ENCODE measurements at places on chromosomes 11 and 22.

DNA sequence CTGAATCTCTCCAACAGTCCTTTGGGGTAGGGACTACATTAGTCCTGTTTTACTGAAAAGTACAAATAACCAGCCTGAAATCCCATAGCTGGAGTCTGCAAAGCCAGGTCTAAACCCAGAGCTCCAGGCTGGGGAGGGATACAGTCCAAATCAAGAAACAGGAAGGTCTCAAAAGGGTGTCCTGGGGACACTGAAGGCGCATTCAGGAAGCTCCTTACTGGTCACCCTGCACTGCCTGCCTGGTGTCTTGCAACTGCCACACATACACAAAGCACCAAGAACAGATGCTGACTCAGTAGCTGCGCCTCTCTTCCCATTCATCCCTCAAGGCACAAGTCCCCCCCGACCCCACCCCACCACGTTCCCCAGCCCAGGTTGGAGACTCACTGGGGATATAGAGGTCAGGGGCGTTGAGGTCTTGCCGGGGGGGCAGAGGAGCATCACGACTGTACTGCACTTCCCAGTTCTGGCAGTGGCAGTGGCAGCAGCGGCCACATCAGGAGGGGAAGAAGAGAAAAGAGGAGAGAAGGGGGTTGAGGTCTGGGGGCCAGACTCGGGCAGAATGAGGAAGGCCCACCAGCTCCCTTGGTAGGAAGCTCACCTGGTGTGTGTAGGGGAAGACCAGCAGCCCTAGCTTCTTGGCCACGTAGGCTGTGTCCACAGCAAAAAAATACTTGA is 1.6 kb downstream of the YIF1A start:
- no peak for DNase-seq

DNA sequence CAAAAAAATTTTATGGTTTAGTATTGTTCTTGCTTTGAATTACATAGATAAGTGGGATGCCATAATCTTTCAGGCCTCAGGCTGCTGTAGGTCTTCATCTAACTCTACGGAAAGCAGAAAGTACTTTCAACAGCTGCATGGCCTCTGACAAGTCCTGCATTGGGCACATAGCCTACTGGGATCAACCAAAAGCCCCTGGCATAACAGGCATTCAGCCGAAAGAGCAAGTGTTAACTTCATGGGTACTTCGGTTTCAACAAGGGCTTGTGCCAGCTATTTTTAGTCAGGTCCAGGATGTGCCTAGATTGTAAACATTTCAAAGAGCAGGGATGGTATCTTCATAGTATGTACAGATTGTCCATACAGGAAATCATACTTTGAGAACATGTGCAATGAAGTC is 3.1 kb downstream of the SLN start:
- no peak for DNase-seq

- peak; percentile 63 for DNase-seq
These were observed 380 bp downstream of the C11orf96 start for GRCh38 chr11:43942662-43943371.

DNA sequence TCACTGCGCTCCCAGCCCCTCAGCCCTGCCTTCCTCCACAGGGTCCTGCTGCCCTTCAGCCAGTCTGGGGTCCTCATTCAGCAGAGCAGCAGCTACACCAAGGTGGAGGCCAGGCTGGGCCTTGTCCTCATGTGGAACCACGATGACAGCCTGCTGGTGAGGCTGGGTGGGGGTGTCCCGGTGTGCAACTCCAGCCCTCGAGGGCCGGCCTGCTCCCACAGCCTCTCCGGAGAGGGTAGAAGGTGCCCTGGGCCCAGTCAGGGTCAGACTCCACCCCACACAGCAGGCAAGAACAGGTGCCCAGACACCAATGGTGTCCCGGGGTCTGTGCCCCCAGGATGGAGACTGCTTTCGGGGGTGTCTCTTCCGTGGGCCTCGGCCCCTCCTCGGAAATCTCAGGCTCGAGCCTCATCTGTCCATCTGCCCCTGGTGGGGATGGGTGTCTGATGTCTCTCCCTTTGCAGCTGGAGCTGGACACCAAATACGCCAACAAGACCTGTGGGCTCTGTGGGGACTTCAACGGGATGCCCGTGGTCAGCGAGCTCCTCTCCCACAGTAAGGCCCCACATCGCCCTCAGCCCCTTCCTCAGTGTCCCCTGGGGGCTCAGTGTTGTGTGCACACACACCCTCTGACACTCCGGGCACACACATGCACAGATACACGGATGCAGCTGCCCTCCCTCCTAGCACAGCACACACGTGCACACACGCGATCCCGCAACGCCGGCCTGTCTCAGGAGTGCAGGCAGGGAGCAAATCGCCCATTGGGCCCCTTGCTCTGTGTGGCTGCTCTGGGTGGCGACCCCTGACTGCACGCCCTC is 4.9 kb downstream of the MUC5AC start:
- DNase-seq = no peak

DNA sequence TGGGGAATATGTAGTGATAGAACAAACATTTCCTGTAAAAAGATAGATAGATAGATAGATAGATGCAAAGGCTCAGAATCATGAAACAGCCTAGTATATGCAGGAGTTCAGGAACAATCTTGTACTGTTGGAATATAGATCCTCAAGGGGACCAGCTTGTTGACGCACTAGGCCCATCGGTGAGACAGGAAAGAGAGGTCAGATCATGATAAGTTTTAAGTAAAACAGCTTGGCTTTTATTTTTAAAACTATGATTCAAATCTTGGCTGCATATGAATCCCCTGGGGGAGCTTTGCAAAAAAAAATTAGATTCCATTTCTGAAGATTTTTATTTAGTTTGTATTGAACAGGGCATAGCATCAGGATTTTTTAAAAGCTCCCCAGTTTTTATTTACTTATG is 185.8 kb downstream of the TRPC6 start:
- peak; percentile 6 for DNase-seq

DNA sequence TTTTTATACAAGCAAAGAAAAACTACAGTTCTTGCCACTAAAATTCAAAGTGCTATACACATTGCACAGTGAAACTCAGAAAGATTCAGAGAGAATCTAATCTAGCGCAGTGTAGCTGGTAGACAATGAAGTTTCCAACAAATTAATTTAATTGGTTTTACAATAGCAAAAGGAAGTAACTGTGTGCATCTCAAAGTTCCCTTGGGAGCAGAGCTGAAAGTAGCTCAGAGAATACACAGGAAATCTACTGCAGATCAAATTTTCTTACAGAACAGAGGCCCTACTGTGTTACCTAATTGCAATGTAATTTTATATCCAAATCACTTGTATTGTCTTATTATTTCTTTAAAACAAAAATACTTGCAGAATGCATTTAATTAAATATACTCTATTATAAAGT is 1396.2 kb upstream of the TENM4 start:
- DNase-seq = no peak

DNA sequence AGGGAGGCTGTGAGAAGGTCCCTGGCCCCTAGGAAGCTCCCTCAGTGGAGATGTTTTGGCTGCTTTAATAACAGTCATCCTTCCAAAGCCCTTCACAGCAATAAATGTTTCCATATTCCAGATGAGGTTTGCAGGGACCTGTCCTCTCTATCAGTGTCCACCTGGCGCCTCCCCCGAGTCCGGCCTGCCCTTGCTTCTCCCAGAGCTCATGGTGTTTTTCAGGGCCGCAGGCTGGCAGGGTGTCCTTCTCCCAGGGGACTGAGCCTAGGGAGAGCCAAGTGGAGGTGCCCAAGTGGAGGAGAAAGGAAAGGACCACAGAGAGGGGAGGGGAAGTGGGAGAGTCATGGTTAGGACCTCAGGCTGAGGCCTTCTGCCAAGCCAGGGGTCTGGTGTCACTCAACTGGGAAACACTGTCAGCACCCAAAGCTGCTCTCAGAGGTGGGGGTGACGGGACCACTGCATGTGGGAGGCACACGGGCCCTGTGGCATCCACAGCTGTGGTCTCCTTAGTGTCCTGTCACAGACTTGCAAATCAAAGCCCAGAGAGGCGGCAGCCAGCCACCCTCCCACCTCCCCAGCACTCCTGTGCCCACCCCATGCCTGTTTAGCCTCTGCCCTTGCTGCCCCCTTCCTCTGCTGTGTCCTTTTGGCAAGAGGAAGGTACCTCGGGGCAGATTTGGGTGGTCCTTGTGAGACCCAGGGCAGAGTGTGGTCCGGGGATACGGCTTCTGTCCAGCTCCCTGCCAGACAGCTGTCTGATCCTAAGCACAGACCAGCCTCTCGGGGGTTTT is 6.4 kb downstream of the DERL3 start:
- DNase-seq = no peak

GRCh38 chr11:19557720-19558140 is 154.9 kb upstream of the NAV2 start:
- peak; percentile 63 for DNase-seq

DNA sequence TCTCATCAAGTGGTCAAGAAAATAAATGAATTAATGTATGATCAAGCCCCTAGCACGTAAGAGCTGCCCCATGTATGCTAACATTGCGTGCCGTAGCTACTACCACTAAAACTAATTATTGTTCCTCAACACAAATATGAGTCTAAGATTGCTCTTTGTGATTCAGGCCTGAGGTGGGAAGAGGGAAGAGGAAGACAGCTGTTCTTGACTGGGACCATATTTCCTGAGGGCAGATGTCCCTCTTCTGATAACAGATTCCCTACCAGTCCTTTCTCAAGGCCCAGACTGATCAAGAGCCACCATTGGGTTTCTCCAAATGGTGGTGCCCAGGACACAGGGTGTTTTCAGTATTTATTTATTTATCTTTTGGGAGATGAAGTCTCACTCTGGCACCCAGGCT is 87.2 kb upstream of the CADM1 start:
- no peak for DNase-seq

DNA sequence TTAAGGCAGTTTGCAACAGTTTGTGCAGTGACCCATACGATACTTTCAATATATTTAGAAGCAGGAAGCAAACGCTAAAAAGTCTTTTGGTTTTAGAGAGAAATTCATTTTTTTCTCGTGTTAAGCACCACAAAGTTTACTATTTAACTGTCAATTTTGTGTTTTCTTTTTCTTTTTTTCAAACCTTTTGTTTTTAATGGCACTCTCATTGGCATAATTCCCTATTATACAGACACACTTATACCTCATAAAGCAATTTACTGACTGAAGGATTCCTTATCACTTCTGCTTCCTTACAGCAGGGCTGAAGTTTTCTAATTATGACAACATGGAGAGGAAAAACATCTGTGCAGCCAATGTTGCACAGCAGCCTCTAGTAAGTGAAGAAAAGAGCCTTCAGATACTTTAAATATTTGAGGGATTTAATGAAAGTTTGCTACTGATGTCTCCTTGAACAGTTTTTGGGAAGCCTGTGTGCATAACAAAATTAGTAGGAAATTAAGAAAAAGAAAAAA is 2191.2 kb downstream of the LRRC4C start:
- DNase-seq = no peak

GRCh38 chr11:89508544-89508943 is 17.4 kb upstream of the NOX4 start:
- no peak for DNase-seq

DNA sequence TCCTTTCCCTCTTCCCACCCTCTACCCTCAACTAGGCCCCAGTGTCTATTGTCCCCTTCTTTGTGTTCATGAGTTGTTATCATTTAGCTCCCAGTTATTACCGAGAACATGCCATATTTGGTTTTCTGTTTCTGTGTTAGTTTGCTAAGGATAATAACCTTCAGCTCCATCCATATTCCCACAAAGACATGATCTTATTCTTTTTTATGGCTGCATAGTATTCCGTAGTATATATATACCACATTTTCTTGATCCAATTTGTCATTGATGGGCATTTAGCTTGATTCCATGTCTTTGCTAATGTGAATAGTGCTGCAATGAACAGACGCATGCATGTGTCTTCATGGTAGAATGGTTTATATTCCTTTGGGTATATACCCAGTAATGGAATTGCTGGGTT is 17.8 kb downstream of the C11orf71 start:
- DNase-seq = no peak

GRCh38 chr11:119027561-119028345 is 2.9 kb downstream of the SLC37A4 start:
- DNase-seq = no peak

DNA sequence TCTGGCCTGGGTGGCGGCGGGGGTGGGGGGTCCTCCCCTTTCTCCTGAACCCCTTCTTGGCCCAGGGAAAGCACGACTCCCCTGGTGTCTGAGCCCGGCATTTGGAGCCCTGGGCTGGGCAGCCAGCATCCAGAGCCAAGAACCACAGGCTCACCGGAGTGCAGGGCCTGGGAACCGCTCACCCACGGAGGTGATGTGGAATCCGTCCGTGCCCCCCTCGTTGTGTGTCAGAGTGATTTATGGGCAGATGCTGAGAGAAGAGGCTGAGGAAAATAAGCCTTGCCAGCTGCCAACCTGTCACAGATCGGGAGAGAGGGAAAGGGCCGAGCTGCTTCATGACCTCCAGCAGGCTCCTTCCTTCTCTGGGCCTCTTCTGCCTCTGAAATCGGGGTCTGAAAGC is 33.7 kb downstream of the WNT11 start:
- no peak for DNase-seq
